ENCODE measurements at places on chromosomes 12 and 14.

DNA sequence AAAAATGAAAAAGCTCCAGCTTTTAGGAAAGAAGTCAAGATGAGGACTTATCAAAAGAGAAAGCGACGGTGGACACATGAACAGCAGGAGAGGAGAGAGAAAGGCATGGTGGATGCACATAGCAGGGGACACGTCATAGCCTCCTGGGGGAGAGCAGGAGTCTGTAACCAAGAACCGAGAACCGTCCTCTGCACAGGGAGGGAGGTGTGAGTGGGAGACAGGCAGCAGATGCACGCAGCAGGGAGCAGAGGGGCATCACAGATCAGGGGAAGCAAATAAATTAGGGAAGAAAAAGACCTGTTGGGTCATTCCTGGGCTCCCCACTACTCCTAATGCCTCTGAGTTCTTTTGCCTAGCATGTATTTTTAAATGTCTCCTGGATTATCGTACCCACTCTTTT, 138.1 kb upstream of the RMST start:
- no peak for DNase-seq

- no peak for DNase-seq
Measured at GRCh38 chr14:103256406-103256805, 77.6 kb upstream of the EIF5 start.

GRCh38 chr14:35385042-35385839, 19.3 kb downstream of the NFKBIA start:
- no peak for DNase-seq

DNA sequence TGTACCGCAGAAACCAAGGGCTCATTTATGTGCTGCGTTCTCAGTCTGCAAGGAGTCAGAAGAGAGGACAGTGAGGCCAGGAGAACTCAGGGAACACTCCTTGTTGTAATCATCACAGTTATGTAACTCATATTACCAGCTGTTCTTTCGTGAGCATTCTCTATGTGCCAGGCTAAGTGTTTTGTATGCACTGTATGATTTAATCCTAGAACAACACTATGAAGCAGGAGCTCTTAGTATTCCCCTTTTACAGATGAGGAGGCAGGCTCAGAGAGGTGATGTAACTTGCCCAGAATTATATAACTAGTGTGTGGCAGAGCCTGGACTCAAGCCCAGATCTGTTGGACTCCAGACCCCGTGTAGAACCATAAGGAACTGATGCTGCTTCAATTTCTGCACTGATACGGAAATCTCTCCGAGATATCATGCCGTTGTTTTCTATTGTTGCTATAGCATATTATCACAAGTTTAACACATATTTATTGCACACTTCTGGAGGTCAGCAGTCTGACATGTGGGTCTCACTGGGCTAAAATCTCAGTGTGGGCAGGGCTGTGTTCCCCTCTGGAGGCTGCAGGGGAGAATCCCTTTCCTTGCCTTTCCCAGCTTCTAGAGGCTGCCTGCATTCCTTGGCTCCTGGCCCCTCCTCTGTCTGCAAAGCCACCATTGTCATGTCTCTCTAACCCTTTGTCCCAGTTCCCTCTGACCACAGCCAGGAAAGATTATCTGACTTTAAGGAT, 16.3 kb upstream of the CD9 start:
- no peak for DNase-seq

- no peak for DNase-seq
Measured at GRCh38 chr12:71315328-71315985, 124.1 kb upstream of the LGR5 start.

DNA sequence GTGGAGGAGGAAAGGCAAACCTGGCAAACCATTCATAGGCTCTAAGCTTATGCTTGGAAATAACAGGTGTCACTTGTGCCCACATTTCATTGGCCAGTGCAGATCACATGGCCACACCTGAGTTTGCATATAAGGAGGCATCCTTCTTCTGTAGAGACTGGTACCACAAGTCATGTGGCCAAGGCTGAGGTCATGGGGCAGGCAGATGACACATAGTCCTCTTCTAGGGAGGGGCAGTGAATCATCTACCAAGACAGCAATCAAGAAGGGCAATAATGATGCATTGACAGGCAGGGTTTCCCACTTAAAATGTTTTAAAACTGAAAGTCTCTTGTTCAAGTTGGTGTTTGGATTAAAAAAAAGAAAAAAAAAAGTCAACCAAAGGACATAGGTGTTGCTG, 77.3 kb downstream of the DAAM1 start:
- DNase-seq, result no peak

- DNase-seq, result no peak
Measured at GRCh38 chr12:110845339-110845682, 1.5 kb upstream of the CCDC63 start.

DNA sequence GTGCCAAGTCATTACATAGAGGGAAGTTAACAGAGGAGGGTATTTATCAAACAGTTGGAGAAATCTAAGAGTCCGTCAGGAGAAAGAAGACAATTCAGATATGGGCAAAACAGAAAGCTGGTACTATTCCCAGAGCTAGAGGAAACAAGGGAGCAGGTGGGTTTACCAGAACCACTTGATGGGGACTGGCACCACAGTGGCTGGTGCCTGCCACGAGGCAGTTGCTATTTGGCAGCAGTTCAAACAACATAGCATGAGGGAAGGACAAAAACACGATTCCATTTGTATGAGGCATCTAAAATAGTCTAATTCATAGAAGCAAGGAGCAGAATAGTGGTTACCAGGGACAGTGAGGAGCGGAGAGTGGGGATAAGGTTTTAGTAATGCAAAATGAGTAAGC, 24.6 kb upstream of the KLRD1 start:
- DNase-seq, result no peak

- no peak for DNase-seq
Measured at GRCh38 chr14:83196236-83196635, 1662.6 kb upstream of the SEL1L start.

- no peak for DNase-seq
Measured at GRCh38 chr14:84894254-84894653, 635.7 kb upstream of the FLRT2 start.

Data from GF-D8 (cell line).